ENCODE measurements at places on chromosomes 2 and 18. TPM values are rescaled to one million over a fixed set of nuclear protein-coding genes. Genes with fewer than 3 reads are reported as not detected.

DNA sequence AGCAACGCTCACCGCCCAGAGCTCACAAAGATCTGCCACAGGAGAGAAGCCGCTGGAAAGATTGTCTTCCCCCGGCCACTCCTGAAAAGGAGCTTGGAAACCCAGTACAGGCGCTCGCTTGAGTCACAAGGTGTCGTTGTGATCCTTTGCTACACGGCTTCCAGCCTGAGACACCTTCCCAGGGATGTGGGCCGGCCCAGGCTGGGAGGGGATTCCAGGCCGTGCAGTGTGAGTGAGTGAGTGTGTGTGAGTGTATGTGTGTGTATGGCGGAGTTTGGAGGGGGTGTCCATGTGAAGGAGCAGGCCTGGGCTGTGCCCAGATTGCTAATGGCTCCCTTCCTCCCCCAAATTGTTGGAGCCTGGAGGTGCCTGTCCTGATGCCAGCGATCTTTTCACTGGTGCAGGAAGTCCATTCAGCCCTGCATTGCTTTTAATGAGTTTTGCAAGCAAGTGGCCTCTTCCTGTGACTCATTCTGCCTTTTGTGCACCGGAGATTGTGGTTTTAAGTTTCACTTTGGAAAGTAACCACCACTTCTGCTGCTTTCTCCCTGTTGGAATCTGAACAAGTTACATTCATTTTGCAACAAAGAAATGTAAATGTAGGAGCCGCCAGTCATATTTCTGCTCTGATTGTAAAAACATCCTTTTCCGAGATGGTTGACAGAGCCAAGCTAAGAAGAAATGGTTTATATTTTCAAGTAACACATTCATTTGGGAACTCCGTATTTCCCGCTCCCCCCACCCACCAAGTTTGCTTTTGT is 83.7 kb downstream of the LPIN1 start:
- DNase-seq, result peak; percentile 86

DNA sequence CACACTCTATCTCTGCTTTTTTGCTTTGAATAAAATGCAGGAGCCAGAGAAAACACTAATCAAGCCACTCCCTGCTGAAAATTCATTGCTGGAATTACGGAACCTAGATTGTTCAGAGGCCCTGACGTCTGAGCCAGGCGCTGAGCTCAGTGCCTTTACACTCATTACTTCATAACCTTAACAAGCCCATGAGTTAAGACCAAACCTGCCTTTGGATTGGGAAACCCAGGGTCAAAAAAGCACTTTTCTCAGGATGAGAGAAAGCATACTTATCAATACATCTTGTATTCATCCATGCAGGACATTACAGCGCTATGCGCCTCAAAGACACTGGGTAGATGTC is 762 bp downstream of the INO80C start:
- peak; percentile 86 for DNase-seq

GRCh38 chr2:149084924-149085795 is 46.7 kb downstream of the LYPD6B start:
- no peak for DNase-seq

DNA sequence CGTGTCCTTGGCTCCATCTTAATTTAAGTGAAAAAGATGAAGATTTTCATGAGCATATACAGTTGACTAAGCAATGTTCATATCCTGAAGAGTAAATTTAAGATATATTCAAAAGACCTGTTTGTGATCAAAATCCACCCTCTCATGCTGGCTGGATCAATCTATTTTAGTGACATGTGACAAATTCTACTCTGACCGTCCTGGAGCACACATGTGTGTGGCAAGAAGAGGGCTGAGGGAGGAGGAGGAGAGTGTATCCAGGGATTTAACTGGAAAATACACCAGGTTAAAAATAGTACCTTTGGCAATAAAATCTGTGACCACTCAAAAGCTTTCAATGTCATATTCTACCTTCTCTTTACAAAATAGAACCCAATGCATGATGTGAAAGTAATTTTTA is 228.7 kb downstream of the PID1 start:
- DNase-seq, result no peak

GRCh38 chr2:182921234-182921633 is 54.8 kb upstream of the FRZB start:
- no peak for DNase-seq

GRCh38 chr2:1477196-1478040 is 64.2 kb downstream of the TPO start:
- peak; percentile 74 for DNase-seq

DNA sequence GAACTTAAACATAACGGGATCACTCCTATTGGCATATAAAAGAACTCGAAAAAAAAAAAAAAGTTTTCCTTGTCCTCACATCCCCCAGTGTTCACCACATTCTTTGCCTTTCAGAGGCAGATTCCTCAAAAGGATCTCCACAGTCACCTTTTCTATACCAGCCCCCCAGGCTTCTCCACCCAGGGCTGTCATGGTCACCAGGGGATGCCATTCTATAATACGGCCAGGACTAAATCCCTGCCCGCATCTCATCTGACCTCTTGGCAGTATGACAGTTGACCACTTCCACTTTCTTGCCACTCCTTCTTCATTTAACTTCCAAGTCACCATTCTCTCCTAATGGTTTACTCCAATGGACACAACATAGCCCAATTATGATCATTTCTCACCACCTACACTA is 29.3 kb downstream of the SOS1 start:
- DNase-seq, result no peak

DNA sequence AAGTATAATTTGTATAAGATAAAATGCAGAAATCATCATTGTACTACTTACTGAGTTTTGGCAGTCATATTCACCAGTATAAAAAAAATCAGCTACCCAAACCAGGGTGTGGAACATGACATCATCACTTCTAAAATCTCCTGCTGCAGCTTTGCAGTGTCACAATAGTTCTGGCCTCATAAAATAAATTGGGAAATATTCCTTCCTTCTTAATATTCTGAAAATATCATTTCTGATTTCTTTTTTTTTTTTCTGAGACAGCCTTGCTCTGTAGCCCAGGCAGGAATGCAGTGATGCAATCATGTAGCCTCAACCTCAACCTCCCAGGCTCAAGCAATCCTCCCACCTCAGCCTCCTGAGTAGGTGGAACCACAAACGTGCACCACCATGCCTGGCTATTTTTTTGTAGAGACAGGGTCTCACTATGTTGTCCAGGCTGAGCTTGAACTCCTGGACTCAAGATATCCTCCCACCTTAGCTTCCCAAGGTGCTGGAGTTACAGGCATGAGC is 101.4 kb downstream of the TMEM18 start:
- DNase-seq, result no peak

- DNase-seq, result no peak
Observed at GRCh38 chr18:7635948-7636347, 68.8 kb downstream of the PTPRM start.

- no peak for DNase-seq
Observed at GRCh38 chr2:198106621-198107385, 302.4 kb downstream of the PLCL1 start.

DNA sequence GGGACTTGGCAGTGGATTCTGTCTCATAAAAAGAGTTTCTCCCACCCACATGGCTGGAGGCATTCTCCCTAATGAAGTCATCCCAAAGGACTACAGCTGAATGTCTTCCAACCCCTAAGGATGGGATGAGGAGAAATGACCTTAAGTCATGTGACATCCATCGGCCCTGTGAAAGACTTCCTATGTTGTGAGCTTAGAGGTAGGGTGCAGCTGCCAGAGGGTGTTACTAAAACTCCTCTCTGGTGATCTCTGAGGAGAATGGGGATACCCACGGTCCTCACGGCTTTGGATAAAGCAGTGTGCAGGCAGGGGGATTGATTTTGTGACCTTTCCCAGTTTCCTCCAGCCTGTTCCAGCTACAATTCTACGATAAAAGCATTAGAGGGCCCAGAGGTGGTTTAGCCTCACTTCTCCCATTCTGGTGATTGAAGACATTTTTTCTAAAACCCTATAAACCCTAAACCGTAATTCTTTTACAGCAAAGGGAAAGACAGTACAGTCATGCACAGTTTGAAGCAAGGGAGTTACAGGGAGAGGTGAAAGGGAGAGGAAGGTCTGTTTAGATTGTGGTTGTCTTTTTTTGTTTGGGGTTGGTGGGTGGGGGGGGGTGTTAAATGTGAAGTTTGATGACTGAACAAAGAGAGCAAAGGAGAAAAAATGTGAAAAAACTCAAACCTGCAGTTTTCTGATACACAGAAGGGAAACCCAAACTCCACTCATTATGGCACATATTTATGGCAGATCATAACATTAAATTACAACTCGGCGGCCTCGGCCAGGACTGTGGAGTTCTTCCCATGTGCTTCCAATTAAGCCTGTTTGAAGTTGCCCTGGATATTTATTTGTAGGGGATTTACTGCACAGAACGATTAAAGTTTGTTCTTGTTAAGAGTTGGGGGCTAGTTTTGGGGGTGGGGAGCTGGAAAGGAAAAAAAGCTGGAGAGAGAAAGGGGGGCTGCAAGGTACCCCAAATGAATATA is 26.6 kb upstream of the SLC14A2 start:
- no peak for DNase-seq

- peak; percentile 67 for DNase-seq
Observed at GRCh38 chr2:120770176-120770575, 34.5 kb downstream of the GLI2 start.

- DNase-seq, result no peak
Observed at GRCh38 chr2:36567711-36568408, 30.1 kb downstream of the FEZ2 start.

GRCh38 chr2:226791056-226791486 is 8.5 kb downstream of the IRS1 start:
- DNase-seq, result no peak

DNA sequence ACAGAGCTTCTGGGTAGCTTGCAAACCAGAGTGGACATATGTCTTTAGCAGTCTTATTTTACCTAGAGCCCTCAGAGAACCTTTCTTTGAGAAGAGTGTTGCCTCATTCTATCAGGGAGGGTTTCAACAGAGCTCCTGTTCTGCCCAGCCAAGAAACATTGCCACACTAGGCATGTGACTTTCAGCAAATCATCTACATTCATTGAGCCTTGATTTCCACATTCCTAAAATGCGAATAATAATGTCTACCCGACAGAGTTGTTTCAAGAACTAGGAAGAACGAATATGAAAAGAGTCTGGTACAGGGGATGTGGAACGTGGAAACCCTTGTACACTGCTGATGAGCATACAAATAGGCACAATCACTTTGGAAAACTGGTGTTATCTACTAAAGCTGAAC is 7.8 kb upstream of the PRKAG3 start:
- DNase-seq, result no peak

- no peak for DNase-seq
Observed at GRCh38 chr2:79428745-79429144, 84.1 kb upstream of the CTNNA2 start.

DNA sequence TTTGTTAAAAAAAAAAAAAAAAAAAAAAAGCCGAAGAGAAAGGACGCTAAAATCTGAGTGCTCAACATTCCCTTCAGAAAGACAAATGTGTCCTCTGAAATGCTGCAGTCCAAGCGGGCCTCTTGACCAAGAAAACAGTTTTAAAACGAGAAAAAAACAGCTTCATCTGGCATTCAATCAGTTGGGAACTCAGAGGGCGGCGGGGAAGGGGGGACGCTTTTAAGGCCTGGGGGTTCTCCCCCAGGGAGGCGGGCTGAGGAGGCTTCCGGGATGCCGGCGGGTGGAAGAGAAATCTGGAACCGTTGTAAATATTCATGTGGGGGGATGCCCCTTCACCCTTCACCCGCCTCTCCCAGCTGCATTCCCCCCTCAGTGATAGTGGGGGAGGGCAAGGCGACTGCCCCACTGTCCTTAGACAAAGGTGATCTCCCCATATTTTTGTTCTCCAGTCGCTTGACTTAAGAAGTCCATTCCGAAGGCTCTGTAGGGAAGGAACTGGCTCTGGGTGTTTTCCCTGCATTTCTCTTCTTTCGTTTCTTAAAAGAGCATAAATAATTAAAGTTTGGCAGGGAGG is 3.3 kb upstream of the HOXD11 start:
- peak; percentile 64 for DNase-seq

- no peak for DNase-seq
Observed at GRCh38 chr2:33344230-33344629, 132.2 kb upstream of the RASGRP3 start.

- no peak for DNase-seq
Observed at GRCh38 chr2:161121622-161122021, 38.6 kb upstream of the TANK start.

DNA sequence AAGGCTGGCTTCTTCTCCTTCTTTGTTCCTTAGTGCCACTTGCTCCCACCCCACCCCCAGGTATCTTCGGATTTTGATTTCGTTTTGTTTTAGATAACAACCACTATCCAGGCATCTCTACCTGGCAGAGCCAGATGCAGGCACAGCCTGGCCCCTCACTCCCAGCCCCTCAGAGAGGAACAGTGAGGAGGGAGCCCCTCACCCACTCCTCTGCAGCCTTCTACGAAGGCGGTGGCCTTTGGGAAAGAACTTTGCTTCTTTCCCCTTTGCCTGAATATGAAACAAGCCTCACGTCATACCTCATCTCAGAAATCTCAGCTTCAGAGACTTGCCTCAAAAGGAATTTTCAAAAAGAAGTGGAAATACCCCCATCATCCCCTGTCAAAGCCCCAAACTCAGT is 6.3 kb upstream of the CYP26B1 start:
- DNase-seq, result no peak

GRCh38 chr2:32485399-32485798 is 128.6 kb downstream of the BIRC6 start:
- no peak for DNase-seq

The ABCA12 gene
- total RNA-seq, result not detected

The ALPG gene
- total RNA-seq, result not detected

The ALPI gene
- total RNA-seq, result not detected

The SPC25 gene
- not detected for total RNA-seq

The CD207 gene
- total RNA-seq, result not detected

The KATNAL2 gene
- 3.9 TPM for total RNA-seq

The LBX2 gene
- 1.5 TPM for total RNA-seq

The DNAH6 gene
- 0.24 TPM for total RNA-seq

The GMPPA gene
- 33.9 TPM for total RNA-seq

The BMP10 gene
- total RNA-seq, result not detected

The L3MBTL4 gene
- 10.5 TPM for total RNA-seq

The MAP3K20 gene
- total RNA-seq, result 167 TPM

The CRACDL gene
- 6.8 TPM for total RNA-seq

The CHRND gene
- not detected for total RNA-seq
